ENCODE measurements at places on chromosomes 2 and 18. TPM values are rescaled to one million over a fixed set of nuclear protein-coding genes. Genes with fewer than 3 reads are reported as not detected.

IL36RN gene
- not detected for total RNA-seq

KCNIP3 gene
- total RNA-seq: not detected

ADCYAP1 gene
- not detected for total RNA-seq

TEKT4 gene
- not detected for total RNA-seq

CYP27A1 gene
- total RNA-seq: 10.8 TPM

IL1RN gene
- 203 TPM for total RNA-seq

SPDYA gene
- 12.4 TPM for total RNA-seq

REG1B gene
- total RNA-seq: not detected

PLEK gene
- total RNA-seq: 474 TPM

UGT1A5 gene
- total RNA-seq: not detected

CCDC121 gene
- 0.84 TPM for total RNA-seq

ANKRD23 gene
- 2.2 TPM for total RNA-seq

ATP5F1A gene
- 475 TPM for total RNA-seq

LHCGR gene
- not detected for total RNA-seq

ANKAR gene
- total RNA-seq: 13.9 TPM

LIMS4 gene
- 0.10 TPM for total RNA-seq

RAB27B gene
- 14.3 TPM for total RNA-seq

OTX1 gene
- total RNA-seq: not detected

PRSS56 gene
- not detected for total RNA-seq

CKAP2L gene
- total RNA-seq: 0.21 TPM

MC4R gene
- not detected for total RNA-seq

GPR45 gene
- total RNA-seq: not detected

MAL gene
- 30.4 TPM for total RNA-seq

Measured in mononuclear cell (primary cell).